ENCODE measurements at places on chromosomes 6 and 20.

GRCh38 chr6:45714741-45715507 is 300.7 kb downstream of the CLIC5 start:
- DNase-seq = peak; percentile 50

- no peak for DNase-seq
Measured at GRCh38 chr6:118710616-118711015, 59.2 kb upstream of the CEP85L start.

DNA sequence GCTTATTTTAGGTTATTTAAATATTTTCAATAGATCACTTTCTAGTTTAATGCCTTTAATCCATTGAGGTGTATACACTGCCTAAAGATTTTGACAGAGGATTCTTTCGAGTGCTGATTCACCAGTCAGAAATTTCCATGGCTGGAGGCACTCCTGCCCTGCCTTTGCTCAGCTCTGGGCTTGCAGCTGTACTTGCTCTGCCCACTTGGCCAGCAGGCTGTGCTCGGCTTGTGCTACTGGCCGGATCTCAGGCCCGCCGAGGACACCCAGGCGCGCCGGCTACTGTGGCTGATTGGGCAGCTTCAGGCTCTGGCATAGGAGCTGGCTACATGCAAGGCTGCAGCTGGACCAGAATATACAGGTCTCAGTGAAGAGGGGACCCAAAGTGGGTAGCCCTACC is 675.1 kb upstream of the MMS22L start:
- peak; percentile 60 for DNase-seq

- no peak for DNase-seq
Measured at GRCh38 chr6:4224067-4224978, 88.9 kb upstream of the ECI2 start.

GRCh38 chr6:17628873-17629272 is 28.8 kb downstream of the FAM8A1 start:
- no peak for DNase-seq

DNA sequence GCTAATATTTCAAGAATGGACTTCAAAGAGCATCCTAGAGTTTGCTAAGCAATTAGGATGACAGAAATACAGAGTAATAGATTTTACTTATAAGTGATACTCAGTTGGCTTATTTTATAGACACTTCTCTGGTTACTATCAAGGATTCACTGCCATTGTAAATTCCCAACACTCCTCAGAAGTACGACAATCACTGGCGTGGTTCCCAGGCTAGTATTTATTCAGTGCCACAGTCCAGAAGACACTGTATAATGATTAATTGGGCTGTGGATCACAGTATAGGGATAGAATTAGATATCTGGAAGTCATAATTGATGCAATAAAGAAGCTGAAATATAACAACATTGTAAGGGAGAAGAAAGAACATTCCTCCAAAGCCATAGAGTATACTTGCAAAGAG is 15.7 kb downstream of the MANEA start:
- DNase-seq = no peak

GRCh38 chr6:105445481-105445880 is 42.6 kb upstream of the PREP start:
- no peak for DNase-seq

DNA sequence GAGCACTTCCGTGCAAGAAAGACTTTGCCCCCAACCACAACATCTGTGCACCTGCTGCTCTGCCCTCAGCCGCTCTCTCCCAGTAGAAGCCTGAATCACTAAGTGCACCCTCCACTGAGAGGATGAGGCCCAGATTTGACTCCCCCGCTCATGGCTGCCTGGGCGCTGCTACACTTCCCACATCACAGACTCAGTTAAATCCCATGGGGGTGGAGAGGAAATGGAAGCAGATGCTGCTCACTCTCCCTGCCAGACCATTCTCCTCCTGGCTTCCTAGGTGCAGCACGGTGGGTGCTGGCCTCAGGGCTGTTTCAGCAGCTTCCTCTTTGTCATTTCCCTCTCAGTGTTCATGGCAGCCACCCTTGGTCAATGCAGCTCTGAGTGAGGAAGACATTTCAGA is 4.8 kb downstream of the CST5 start:
- DNase-seq = no peak

DNA sequence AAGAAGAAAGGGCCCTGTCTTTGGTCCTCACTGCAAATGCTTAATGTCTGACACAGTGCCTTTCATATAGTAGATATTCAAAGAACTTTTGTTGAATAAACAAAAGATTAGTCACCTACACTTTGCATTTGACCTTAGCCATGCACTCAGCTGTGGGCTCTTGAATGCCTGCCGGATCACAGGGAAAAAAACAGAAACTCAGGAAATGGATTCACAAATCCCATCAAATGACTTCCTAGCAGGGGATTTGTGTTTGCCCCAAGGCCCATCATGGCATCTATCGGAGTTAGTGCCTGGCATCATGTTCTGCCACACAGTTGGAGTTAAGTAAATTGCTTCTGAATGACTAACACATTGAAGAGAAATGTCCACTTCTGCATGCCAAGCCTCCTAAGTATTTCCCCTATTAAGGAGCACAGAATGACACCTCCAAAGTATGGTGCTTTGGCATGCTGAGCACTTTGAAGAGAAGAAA is 72.3 kb upstream of the DST start:
- DNase-seq = no peak

GRCh38 chr6:18263418-18264218 is 712 bp downstream of the DEK start:
- no peak for DNase-seq

GRCh38 chr6:9159051-9159450 is 723.7 kb upstream of the SLC35B3 start:
- no peak for DNase-seq

DNA sequence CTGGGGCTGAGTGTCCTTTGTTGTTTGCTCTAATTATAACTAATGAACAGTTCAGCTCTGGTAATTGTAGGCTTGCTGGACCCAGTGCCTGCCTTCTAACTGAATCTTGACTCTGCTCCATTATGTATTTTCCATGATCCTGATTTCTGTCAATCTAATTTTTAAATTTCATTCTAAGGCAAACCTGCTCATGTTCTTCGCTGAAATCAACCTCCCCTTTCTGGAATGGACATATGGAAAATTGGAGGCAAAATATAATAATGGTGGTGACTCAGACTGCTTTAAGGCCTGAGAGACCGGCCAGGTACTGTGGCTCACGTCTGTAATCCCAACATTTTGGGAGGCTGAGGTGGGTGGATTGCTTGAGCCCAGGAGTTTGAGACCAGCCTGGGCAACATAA is 182.7 kb upstream of the AKAP12 start:
- DNase-seq = no peak

DNA sequence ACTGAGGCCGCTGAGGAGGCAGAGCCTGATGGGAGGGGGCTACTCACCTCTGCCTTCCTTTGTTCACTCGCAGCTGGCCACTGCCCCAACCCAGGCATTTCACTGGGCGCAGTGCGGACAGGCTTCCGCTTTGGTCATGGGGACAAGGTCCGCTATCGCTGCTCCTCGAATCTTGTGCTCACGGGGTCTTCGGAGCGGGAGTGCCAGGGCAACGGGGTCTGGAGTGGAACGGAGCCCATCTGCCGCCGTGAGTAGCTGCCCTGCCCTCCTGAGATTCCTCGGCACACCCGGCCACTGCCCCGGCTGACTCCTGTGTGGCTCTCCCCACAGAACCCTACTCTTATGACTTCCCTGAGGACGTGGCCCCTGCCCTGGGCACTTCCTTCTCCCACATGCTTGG is 6.0 kb downstream of the C2 start:
- DNase-seq = no peak

DNA sequence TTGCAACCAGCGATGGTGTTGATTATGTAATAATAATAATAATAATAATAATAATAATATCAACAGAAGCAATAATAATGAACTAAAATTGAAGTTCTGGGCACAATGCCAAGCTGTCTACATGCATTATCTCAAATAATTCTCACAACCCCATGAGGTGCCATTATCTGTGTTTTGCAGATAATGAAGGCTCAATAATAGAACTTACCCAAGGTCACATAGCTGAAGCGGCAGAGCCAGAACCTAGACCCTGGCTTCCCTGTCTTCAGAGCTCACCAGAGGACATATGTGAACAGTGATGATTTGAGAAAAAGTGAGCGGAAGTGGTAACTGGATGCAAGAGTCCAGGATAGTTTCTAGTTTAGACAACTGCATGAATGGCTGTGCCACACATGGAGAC is 91.0 kb downstream of the HIVEP1 start:
- no peak for DNase-seq

- no peak for DNase-seq
Measured at GRCh38 chr6:148240461-148240840, 102.2 kb upstream of the SASH1 start.

- no peak for DNase-seq
Measured at GRCh38 chr6:69729870-69730449, 66.8 kb downstream of the LMBRD1 start.

DNA sequence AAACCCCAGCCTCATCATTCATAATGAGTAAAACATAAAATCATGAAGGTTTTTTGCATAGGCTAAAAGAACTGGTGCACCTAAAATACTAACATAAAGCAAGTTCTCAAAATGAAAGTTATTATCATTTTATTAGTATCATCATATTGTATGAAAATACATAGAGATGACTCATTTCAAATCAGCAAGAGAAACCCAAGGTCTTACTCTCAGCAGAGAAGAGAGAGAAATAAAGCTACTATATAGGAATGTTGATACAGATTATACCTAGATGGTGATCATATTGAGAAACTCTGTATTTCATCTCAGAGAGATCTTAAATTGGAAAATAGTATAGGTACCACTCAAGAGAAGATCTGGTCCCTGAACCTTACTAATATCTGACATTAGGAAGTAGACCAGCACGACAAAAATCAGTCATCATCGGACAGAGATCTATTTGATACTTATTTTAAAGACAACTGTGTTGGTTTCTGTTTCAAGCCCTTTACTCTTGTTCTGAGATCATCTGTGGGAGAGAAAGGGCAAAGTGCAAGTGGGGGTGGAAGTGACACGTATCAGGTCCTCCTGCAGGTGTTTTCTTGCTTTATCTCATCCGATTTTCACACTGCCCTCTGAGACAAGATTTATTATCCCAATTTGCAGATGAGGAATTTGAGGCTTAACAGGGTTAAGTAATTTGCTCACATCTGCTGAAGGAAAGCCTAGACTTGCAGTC is 532.3 kb downstream of the MAFB start:
- DNase-seq = no peak

DNA sequence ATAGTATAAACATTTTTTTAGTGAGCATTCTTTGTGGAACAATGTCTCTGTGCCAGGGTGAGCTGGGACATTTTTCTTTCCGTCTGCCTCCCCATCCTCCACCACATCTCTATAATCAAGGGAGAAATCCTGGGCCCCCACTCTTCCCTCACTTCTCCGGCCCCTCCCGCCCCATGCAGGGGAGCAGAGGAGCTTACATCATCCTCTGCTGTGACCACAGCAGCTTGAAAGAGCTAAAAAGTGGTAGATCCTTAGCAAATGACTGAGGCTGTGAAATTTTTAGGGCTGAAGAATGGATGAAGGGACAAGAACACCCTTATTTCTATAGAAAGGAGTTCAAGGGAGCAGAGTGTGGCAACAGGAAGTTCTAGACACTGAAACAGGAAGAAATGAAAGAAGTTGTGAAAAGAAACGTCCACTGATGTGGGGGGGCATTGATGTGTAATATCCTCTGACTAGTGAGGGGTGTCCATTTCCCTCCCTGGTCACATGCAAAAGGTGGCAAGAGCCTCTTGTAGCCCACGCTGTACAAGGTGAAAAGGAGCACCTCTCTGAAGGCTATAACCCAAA is 380.3 kb upstream of the JARID2 start:
- no peak for DNase-seq

DNA sequence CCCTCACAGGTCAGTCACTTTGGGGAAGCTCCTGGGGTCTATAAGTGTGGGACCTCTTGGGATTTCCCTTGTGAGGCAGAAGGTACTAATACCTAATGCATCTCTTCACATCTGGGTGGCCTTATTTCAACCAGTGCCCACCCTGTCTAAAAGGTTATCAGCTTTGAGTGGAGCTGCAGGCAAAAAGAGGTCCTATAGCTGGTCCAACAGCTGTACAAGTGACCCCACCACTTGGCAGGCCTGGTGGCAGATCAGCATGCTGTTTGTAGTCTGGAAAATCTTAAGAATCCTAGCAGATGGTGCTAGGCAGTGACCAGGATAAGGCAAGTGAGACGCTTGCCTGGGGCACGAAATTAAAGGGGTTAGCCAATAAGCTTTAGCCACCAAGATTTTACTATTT is 51.6 kb upstream of the GTSF1L start:
- DNase-seq = no peak

DNA sequence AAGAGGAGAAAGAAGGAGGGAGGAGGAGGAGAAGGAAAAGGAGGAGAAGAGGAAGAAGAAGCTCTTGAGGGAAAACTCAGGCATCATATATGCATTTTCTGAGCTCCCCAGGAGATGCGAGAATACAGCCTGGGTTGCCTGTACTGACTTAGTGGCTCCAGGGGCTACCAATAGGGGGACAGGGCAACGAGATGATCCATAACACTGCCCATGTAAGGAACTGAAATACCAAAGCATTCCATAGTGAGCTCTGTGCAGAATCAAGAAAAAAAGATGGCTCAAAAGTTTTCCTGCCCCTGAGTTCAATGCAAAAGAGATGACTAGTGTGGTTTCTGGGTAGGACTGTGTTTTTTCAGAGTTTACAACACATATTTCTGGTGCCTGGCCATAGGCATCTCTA is 258.7 kb downstream of the ALDH8A1 start:
- no peak for DNase-seq

GRCh38 chr20:53736757-53737395 is 143.2 kb upstream of the ZNF217 start:
- DNase-seq = no peak

GRCh38 chr20:23048283-23049200 is 930 bp downstream of the THBD start:
- peak; percentile 78 for DNase-seq

DNA sequence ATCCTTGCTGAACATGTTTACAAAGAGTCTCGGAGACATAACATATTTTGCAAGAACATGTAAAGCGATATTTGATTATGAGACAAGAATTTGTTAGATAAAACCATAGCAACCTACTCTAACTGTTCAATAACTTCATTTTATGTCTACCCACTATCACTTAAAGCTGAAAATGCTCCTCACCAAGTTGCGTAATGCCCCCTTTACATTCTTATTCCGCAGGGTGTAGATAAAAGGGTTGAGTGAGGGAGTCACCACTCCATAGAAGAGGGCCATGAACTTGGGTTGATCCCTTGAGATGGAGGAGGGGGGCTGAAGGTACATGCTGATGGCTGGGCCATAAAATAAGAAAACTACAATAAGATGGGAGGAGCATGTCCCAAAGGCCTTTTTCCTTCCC is 29.9 kb downstream of the OR2J3 start:
- DNase-seq = no peak

GRCh38 chr20:2301164-2301622 is 5.4 kb downstream of the TGM3 start:
- no peak for DNase-seq

Data from WTC11 (cell line).